ENCODE measurements at places on chromosomes 7 and 10.

GRCh38 chr7:120724448-120724847 lies 133.5 kb downstream of the TSPAN12 start:
- peak; percentile 75 for DNase-seq

GRCh38 chr7:112089551-112089950 lies 116.6 kb downstream of the DOCK4 start:
- no peak for DNase-seq

- DNase-seq: no peak
These were observed 255.5 kb downstream of the AGMO start for GRCh38 chr7:15306296-15306695.

DNA sequence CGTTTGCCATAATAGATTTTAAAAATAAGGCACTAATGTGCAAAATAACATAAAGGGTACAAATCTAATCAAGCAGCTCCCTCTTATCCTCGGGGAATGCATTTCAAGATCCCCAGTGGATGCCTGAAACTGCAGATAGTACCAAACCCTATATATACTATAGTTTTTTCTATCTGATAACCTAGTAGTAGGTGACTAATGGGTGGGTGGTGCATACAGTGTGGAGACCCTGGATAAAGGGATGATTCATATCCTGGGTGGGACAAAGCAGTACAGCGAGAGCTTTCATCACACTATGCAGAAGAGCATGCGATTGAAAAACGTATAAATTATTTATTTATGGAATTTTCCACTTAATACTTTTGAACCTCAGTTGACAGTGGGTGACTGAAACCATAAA lies 464.5 kb downstream of the GRID1 start:
- DNase-seq: no peak

- no peak for DNase-seq
These were observed 11.1 kb upstream of the TFEC start for GRCh38 chr7:116041615-116042014.
